Naive thymus-derived CD8-positive, alpha-beta T cell (primary cell): ENCODE measurements at places on chromosomes 12 and 14. TPM values are rescaled to one million over a fixed set of nuclear protein-coding genes. Genes with fewer than 3 reads are reported as not detected.

OVCH1 gene
- not detected for total RNA-seq

SERPINA12 gene
- not detected for total RNA-seq

UBE3B gene
- total RNA-seq: 48.7 TPM

IFNG-AS1 gene
- 1.9 TPM for total RNA-seq

CCDC88C gene
- 300 TPM for total RNA-seq

LACRT gene
- not detected for total RNA-seq

SART3 gene
- total RNA-seq: 93.4 TPM

CIROP gene
- not detected for total RNA-seq

PTPRQ gene
- not detected for total RNA-seq

RHEBL1 gene
- 3.6 TPM for total RNA-seq

SPTB gene
- 0.14 TPM for total RNA-seq

DTX1 gene
- total RNA-seq: 2.8 TPM

DNA sequence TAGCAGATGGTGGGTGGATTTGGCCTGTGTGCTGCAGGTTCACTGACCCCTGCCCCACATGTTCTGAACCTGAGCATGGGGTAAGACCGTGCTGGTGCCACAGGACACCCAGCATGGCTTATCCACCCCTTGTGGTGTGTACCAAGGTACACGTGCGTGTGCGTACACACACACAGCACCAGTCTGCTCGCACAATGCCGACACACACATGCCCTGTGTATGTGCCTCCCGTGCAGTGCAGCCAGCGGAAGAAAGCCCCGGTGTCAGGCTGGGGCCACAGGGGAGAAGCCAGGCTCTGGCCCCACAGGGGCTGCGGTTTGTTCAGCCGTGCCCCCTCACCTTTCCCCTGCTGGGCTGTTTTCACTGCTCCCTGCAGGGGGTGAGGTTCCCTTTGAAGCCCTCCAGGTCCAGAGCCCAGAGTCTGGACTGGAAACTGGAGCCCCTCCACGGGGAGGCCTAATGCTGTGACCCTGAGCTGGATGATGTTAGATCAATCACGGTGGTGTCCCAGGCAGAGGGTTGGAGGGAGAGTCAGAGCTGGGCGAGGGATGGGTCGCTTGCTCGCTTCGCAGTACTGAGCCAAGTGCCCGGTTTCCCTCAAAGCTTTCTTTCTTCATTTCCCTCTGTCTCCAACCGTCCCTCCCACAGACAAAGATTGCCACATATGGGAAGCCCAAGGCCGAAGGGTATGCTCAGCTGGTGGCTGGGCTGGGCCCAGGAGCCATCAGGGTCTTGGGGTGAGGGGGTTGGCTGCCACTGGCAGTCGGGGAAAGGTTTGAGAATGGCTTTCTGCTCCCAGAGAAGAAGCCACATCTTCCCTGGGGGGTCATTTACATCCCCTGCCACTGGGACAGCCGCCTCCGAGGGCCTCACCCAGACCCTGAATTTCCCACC, 6.2 kb downstream of the DTX1 start:
- no peak for DNase-seq

GRCh38 chr12:25574761-25575160, 21.7 kb upstream of the LMNTD1 start:
- DNase-seq: no peak

GRCh38 chr14:72800848-72801370, 93.0 kb downstream of the DPF3 start:
- DNase-seq: no peak

DNA sequence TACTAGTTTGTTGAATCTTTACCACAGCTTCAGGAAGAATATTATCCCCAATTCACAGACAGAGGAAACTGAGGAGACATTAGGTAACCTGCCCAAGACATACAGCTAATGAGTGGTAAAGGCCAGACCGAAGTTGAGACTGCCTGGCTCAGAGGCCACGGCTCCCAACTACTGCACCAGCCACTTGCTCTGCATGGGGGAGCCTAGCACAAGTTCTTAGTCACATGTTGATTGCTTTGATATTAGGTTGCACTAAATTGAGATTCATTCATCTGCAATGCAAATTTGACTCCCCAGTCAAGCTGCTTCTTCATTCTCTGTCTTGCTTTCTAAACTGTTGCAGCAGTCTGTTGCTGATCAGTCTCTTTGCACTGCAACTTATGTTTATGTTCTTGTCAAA, 25.9 kb upstream of the POLR3B start:
- no peak for DNase-seq

- DNase-seq: no peak
These were observed 2.1 kb upstream of the PRR4 start for GRCh38 chr12:10851243-10851858.

- DNase-seq: peak; percentile 69
These were observed 17.1 kb upstream of the EMP1 start for GRCh38 chr12:13179211-13180074.

- DNase-seq: no peak
These were observed 59.1 kb downstream of the ESR2 start for GRCh38 chr14:64234877-64235651.

DNA sequence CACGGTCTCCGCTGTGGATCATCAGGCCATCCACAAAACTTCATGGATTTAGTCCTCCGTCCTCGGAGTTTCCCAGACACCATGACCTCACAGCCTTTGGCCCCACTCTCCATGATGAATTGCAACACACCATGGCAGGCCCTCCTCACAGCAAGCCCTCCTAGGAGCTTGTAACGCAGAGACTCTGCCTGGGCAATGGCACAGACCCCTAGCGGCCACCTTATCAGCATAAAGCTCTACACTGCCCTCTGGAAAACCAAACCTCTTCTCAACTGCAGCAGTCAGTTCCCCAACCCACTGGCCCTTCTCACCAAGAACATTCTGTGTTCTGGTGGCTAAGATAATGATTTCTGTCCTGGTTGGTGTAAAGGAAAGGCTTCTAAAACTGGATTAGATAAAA, 238.4 kb upstream of the USP15 start:
- DNase-seq: no peak

DNA sequence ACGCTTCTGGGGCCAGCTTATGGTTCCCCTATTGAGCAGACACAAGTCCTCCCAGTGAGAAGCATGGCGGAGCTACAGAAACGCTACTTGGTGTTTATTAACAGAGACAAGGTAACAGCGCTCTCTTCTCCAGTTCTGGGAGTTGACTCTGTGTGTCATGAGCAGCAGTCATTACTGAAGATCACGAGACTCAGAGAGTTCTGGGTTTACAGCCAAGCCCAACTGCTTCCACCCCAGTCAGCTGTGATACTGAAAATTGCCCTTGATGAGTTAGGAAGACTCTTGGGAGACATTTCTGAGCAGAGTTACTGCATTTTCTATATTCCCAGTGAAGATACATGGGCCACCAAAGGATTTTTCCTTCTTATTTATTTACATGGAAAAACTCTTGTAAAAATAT, 48.6 kb downstream of the CFAP251 start:
- no peak for DNase-seq

GRCh38 chr12:54030889-54031471, 1.9 kb upstream of the HOXC5 start:
- no peak for DNase-seq

GRCh38 chr12:19688532-19688931, 249.2 kb downstream of the AEBP2 start:
- DNase-seq: no peak
